ENCODE measurements at places on chromosomes 7 and 10. TPM values are rescaled to one million over a fixed set of nuclear protein-coding genes. Genes with fewer than 3 reads are reported as not detected.

GRCh38 chr10:53361281-53361680, 588.7 kb upstream of the MBL2 start:
- DNase-seq, result no peak

GRCh38 chr7:18536486-18536885, 40.9 kb downstream of the HDAC9 start:
- DNase-seq, result no peak

DNA sequence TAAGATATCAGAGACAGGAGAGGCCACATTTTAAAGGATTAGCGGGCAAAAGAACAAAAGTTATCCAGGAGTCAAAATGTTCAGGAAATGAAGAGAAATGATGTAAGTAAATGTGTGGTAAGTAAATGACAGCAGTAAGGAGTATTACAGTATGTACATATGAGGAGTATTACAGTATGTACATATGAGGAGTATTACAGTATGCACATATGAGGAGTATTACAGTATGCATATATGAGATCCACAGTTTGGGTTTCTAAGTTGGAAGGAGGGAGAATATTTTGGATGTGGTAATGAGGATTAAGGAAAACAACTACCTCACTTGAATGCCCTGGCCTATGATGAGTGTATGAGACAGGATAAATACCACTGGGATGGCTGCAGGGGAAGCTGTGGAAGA, 192.4 kb upstream of the DGKB start:
- no peak for DNase-seq

GRCh38 chr7:81883801-81884393, 114.0 kb upstream of the HGF start:
- no peak for DNase-seq

- no peak for DNase-seq
Measured at GRCh38 chr10:46328853-46329689, 42.3 kb downstream of the ANTXRL start.

The GPC2 gene
- total RNA-seq, result 0.13 TPM

DNA sequence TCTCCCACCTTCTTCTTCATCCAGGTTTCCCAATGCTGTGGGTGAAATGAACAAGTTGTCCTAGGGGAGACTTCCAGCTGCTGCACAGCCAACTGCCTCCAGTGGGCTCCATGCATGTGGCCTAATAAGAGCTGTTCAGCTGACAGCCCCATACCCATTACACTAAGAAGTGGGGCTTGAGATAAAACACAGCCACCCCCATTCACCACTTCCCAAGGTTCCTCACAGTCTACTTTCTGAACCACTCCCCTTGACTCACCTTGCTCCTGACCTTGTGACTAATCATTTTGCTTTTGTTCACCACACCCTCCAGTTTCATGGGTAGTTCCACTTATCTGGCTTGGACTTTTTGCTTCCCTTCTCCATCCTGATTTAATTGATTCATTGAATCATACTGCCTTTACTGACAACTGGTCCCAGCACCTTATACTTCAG, 119.3 kb downstream of the CABCOCO1 start:
- DNase-seq, result no peak

The MALRD1 gene
- 1.1 TPM for total RNA-seq

DNA sequence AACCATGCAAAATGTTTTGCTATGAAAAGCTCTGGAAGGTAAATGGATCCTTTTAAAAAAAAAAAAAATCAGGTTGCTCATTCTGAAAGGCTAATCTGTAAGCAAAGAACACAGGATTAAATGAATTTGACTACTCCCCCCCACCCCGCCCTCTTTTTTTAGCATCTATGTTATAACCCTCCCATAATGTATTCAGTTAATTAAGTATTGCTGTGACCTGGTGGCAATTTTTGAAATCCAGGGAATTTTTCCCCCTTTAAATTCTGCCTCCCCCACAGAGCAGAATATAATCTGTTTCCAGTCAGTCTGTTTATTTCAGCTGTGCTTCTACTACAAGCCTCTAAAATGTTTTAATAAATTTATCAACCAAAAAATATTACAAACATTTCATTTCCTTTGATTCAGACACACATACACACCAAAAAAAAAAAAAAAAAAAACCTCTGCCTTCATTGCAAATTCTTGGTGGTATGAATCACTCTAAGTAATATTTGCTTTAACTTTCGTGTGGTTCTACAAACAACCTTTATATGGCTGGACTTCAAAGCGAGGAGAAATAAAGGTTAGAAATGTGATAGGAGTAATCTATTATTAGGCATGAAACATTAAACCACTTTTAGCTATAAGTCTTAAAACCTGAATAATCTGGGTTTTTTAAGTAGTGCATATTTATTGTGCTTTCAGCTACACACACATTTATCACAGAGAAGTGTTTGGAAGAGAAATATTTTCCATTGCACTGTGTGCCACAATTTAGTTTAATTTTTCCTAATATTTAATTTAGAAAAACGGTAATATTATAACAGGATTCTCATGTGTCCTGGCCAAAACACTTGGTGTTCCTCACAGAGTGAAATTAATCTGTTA, 64.4 kb upstream of the ARID5B start:
- no peak for DNase-seq

The RAMP3 gene
- 31.2 TPM for total RNA-seq

DNA sequence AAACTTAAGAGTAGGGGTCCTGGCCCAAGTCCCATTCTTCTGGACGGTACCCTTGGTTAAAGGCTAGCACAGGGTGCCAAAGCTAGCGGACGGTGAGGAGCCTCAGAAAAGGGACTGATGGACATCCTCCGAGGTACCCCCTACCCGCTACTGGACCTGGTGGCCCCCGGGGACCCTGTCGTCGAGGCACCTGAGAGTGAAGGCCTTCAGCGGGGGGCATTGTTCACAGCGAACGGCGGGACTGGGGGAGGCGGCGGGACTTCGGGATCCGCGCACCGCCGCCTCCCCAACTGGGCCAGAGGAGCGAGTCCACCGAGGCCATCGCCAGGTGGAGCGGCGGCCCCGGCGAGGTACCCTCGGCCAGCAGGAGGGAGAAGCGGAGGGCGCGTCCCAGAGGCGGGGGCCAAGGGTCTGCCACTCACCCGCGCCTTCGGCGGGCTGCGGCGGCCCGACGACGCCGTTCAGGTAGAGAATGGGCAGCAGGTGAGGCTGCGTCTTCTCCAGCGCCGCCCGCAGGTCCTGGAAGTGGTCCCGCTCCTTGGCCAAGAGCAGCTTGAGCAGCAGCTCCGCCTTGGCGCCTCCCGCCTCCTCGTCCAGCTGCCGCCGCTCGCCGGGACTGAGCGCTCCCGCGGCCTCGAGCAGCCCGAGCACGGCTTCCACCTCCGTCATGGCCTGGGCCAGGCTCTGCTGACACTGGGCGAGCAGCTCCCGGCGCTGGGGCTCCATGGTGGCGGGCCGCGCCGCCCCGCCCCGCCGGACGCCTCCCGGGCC, 575 bp downstream of the DLG5 start:
- DNase-seq, result peak; percentile 67

DNA sequence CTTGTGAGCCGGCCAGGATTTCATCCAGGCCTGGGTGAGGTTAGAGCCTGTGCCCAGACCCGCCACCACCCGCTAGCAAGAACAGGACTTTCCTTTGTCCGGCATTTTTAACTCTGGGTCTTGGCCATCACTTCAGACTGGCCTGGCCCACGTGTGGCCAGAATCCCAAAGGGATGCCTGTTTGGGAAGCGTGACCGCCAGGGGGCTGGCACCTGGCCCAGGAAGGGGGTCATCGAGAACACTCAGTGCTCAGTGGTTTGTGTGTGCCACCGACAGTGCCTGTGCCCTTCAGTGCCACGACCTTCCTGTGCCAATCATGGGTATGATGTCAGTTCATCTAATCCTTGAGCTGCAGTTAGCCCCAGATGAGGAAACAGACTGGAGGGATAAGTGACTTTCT, 85.0 kb downstream of the ZMIZ1 start:
- DNase-seq, result peak; percentile 91

- no peak for DNase-seq
Measured at GRCh38 chr10:125115409-125115808, 45.0 kb downstream of the CTBP2 start.

The OR2F2 gene
- not detected for total RNA-seq

The HK1 gene
- total RNA-seq, result 168 TPM

The MEIG1 gene
- total RNA-seq, result not detected

DNA sequence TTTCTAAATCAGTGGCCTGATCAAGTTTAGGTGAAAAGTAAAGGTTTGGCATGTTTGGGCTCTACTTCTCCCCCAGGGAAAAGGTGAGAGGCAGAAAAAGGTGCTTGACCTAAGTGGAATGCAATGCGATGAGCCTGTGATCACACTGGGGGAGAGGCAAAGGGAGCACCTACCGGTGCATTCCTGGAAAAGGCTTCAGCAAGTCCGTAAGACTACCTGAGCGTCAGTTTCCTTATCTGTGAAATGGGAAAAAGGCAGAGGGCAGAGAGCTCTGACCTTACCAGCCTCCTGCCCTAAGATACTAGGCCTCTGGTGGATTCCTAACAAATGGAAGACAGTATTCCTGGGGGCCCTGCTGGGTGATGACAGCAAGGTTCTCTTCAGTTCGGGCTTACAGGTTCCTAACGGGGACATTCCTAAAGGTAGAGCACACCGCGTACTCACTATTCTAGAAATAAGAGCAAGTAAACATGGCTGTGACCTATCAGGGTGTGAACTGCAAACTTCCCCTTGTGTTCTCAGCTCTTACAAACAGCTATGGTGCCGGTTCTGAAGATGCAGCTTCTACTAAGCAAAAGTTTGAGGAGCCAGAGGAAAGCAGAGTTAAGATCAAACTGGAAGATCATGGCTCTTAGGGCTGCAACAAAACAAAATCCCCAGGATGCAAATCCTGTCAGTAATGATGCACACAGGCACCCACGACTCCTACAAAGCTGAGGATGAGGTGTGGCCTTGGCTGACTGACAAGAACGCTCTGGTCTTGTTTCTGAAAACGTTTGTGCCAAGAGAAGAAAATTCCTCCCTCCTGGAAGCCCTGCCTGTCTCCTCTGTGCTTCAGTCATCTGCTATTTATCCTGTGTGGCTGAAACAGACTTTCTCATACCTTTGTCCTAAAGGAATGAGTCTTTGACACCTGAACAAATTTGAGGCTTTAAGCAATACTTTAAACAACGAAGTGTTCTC, 13.3 kb upstream of the ACSL5 start:
- DNase-seq, result peak; percentile 76

GRCh38 chr10:48472501-48473069, 132.3 kb downstream of the ARHGAP22 start:
- DNase-seq, result no peak

GRCh38 chr10:114022766-114023597, 20.7 kb upstream of the ADRB1 start:
- DNase-seq, result no peak

GRCh38 chr7:47088329-47089067, 493.4 kb downstream of the TNS3 start:
- peak; percentile 72 for DNase-seq

DNA sequence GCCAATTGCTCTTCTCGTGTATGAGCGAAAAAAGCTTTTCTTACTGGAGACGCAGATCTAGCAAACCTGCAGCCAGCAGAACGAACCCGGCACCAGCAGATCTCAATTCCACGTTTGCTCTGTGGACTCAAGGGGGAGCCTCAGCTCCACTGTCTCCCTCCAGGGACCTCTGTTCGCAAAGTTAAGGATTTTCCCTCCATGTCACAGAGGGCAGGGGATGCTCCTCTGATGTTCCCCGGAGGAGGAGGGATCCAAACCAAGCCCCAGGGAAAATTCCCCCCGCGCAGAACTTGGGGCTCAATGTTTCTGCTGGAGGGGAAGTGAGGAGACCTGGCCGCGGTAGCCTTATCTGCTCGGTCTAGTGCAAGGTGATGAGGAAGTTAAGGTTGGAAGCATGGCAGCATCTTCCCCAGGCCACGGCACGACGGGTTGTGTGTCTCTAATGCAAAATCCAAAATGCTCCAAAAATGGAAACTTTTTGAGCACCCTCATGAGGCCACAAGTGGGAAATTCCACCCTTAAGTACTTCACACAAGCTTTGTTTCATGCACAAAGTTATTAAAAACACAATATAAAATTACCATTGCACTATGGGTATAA, 9.0 kb downstream of the IQCE start:
- DNase-seq, result no peak

The SLC26A5 gene
- total RNA-seq, result not detected

DNA sequence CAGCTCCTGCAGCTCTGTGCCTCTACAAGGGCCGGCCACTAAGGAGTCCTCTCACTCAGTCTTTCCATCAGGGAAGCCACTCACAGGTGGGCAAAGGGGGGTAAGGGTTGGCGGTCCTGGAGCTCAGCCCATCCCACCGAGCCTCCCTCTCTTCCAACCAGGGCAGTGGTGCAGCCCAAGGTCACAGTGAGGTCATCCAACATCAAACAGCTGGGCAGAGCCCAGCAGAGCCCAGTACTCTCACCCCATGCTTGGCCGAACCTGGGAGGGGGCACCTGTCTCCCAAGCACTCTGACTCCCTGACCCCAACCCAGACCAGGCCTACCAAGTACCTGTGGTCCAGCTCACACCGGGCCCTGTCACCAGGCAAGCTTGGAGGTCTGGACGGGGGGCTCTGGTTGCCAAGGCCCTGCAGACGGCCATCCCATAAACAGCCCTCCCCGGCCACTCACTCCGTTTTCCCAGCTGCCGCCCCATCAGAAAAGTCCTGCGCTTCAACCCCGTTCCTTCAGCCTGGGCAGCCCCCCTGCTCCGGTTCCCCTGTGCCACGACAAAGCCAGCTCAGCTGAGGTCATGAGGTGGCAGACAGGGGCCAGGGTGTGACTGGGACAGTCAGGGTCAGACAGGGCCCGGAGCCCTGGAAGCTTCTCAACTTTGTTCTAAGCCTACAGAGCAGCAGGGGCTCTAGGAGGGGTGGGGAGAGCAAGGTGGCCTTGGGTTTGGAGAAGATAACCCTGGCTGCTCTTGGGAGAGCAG, 27.5 kb downstream of the PDGFA start:
- peak; percentile 26 for DNase-seq

The ACSM6 gene
- not detected for total RNA-seq

DNA sequence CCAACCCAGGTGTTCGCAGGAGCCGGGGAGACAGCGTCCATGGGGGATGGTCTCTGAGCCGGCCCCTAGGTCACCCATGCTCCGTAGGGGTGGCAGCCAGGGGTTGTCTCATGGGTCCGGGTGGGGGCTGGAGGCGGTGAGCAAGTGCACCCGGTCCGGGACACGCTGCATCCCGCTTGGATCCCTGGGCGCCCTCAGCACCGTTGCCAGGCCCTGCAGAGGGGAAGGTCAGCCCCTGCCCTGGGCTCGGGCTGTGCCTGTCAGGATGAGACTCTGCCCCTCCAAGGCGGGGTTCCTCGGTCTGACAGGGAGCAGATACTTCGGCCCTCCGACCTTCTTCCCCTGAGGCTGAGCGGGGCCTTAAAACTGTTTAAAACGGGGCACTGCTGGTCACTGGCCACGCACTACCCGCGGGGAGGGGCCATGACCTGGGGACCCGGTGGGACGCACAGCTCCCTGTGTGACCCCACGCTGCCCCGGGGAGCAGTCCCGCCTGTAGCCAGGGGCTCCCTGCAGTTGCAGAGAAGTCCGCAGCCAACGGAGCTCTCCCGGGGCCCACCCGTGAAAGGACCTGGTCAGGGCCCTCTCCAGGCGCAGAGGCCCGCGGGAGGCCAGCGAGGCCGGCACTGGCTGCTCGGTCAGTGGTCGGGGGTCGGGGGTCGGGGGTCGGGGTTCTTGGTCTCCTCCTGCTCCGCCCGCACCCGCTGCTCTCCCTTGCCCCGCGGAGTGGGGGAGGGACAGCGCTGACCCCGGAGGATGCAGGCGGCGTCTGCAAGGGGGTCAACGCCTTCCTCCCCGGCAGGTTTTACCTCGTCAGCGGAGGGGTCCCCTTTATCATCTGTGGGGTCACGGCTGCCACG, 33.4 kb upstream of the KNDC1 start:
- DNase-seq, result peak; percentile 26

- no peak for DNase-seq
Measured at GRCh38 chr10:14329746-14330173, 964 bp downstream of the FRMD4A start.
